ENCODE measurements at places on chromosomes 7 and 10.

GRCh38 chr7:105448181-105448580 is 59.5 kb upstream of the SRPK2 start:
- no peak for DNase-seq

- DNase-seq: peak; percentile 72
These were observed 8.0 kb upstream of the HSPB1 start for GRCh38 chr7:76294344-76295024.

- DNase-seq: peak; percentile 28
These were observed 108.4 kb upstream of the HPS1 start for GRCh38 chr10:98555021-98555619.

- DNase-seq: no peak
These were observed 290.7 kb downstream of the FGFR2 start for GRCh38 chr10:121307411-121307980.

- no peak for DNase-seq
These were observed 18.4 kb downstream of the TSPAN14 start for GRCh38 chr10:80472234-80473095.

DNA sequence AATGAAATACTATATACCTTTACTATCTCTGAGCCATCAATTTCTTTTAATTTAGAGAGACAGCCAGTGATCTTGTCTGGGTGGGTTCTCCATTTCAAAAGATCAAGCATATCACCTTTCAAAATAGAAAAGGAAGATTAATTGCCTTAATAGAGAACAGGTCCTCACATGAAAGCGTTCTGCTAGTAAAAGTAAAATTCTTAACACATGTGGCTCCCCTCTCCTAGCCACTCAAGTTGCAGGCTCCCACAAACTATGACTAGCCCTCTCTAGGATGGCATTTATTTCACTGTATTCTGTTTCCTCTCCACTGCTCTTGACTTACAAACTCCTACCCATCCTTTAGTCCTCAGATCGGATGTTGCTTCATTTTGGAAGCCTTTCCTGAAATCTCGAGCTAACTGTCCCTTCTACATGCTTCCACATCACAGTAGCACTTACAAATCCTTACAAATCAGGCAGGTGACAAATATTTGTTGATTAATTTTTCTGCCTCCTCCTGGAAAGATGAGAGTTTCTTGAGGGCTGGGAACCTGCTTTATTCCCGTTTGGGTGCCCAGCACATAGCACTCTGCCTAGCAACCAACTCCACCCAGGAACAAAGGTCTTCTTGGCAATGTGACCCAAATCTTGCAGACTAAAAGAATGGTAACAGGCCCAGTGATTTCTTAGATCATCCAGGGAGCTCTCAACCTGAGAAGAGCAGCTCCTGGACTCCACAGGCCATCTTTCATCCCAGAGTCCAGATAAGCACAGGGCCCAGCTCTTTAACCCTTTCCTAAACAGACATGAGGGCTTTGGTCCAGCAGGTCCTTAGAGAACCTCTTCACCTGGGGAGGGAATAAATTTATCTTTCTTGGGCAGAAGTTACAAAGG is 310.4 kb upstream of the IMMP2L start:
- DNase-seq: no peak

GRCh38 chr10:115953281-115953680 is 319.7 kb downstream of the GFRA1 start:
- no peak for DNase-seq

GRCh38 chr7:44471850-44472249 is 18.6 kb downstream of the NUDCD3 start:
- DNase-seq: peak; percentile 66

DNA sequence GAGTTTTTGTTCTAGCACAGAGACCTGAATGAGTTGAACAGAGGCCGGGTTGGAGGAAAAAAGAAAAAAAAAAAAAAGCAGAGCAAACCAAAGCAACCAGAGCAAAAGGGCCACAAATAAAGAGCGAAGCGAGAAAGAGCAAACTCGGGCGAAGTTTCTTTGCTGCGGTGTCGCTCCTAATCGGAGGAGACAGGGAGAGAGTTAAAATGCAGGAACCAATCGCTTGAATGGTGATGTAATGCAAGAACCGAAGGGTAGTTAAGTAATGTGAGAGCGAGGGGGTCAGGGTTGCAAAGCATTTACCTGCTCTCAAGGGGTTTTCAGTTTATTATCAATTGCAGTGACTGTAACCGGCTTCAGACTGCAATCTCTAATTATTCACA is 271.7 kb downstream of the TRIL start:
- DNase-seq: peak; percentile 11

- DNase-seq: no peak
These were observed 150.4 kb upstream of the NEBL start for GRCh38 chr10:21047511-21047910.

DNA sequence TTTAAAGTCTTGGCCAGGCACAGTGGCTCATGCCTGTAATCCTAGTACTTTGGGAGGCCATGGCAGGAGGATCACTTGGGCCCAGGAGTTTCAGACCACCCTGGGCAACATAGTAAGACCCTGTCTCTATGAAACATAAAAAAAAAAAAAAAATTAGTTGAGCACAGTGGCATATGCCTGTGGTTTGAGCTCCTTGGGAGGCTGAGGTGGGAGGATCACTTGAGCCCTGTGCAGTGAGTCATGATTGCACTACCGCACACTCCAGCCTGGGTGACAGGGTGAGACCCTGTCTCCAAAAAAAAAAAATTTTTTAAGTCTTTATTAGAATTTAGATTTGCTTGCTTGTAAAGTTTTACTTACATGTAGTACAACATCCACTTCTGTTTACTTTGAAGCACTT is 14.0 kb downstream of the WNT2 start:
- DNase-seq: no peak

- DNase-seq: no peak
These were observed 61.3 kb downstream of the COA1 start for GRCh38 chr7:43668035-43668434.

GRCh38 chr10:21757185-21757901 is 223.3 kb downstream of the MLLT10 start:
- DNase-seq: no peak

GRCh38 chr10:15478429-15478828 is 107.3 kb upstream of the FAM171A1 start:
- no peak for DNase-seq

GRCh38 chr7:18499407-18500177 is 4.0 kb downstream of the HDAC9 start:
- DNase-seq: peak; percentile 37

- no peak for DNase-seq
These were observed 232.6 kb upstream of the CDC14C start for GRCh38 chr7:48691788-48692187.
